ENCODE measurements at places on chromosomes 5 and 9. TPM values are rescaled to one million over a fixed set of nuclear protein-coding genes. Genes with fewer than 3 reads are reported as not detected.
A peak's percentile ranks its signal among the peaks of the same experiment; 100 is the strongest.

Gene LCN2
- 0.99 TPM for total RNA-seq

Gene RNF183
- not detected for total RNA-seq

Gene MLANA
- total RNA-seq, result not detected

- DNase-seq, result no peak
- H3K27me3 ChIP-seq, result no peaks in the 10 kb centered on the region
- H3K27ac ChIP-seq, result no peak overlapping the region
- H3K4me1 ChIP-seq, result peaks cover 24% of the 10 kb centered on the region
- no peaks in the 10 kb centered on the region for H3K36me3 ChIP-seq
Measured at GRCh38 chr9:5354184-5354583, 14.5 kb upstream of the RLN1 start.

DNA sequence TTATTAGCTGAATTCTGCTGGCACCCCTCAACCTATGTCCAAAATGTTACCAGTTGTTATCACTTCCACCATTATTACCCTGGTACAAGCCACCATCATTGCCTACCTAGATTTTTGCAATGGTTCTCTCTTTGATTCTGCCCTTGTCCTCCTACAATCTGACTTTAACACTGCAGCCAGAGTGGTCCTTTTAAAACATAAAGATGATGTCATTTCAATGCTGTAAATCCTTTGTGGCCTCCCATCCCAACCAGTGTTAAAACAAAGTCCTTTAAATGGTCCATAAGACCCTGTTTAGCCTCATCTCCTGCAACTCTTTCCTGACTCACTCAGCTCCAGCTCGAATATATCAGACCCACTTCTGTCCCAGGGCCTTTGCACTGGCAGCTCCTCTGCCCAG lies 54.9 kb upstream of the FSTL4 start:
- no peak overlapping the region for H3K27ac ChIP-seq
- no peak overlapping the region for H3K4me3 ChIP-seq
- no peak for DNase-seq
- no peaks in the 10 kb centered on the region for H3K27me3 ChIP-seq
- H3K36me3 ChIP-seq, result no peaks in the 10 kb centered on the region

DNA sequence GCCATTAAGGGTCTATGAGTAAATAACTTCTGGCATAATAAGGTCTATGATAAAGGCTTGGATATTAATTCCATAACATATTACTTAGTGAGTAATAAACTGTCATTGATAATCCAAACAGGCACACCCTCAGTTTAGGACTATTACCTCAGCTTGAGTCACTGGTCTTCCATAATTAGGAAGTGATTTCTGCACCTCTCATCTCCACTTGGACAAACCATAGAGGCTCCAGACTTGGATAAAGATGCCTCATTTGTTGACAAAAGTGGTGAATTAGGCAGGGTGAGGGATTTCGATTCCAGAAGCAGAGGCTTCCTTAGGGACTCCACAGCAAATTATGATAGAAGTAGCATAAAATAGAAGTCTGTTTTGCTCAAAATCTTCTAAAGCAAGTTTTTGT lies 127.5 kb upstream of the MTAP start:
- no peak overlapping the region for H3K27ac ChIP-seq
- H3K4me1 ChIP-seq, result no peaks in the 10 kb centered on the region
- no peak overlapping the region for H3K4me3 ChIP-seq
- H3K36me3 ChIP-seq, result no peaks in the 10 kb centered on the region

Gene SLC6A18
- total RNA-seq, result not detected

- H3K36me3 ChIP-seq, result no peaks in the 10 kb centered on the region
- H3K4me3 ChIP-seq, result no peak overlapping the region
- H3K4me1 ChIP-seq, result no peaks in the 10 kb centered on the region
- DNase-seq, result no peak
- H3K27ac ChIP-seq, result no peak overlapping the region
Measured at GRCh38 chr5:137802282-137803210, 48.4 kb upstream of the HNRNPA0 start.

Gene CFAP90
- total RNA-seq, result not detected

- H3K27ac ChIP-seq, result no peak overlapping the region
- no peak for DNase-seq
- no peak overlapping the region for H3K4me3 ChIP-seq
Measured at GRCh38 chr9:14945351-14945750, 35.1 kb upstream of the FREM1 start.

DNA sequence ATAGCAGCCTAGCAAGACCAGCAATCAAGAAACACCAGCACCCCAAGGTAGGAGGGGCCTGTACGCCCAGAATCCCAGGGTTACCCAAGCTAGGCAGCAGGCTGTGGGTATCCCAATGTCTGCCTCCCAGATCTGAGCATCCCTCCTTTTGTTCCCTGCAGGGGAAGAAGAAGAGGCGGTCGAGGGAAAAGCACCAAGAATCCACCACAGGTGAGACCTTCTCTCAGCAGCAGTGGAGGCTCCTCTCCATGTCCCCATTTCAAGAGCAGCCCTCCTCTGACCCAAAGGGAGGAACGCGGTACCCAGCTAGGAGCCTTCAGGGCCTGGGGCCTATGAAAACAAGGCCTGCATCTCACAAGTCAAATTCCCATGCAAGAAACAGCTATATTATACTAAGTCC lies 28.9 kb downstream of the TCF7 start:
- H3K27ac ChIP-seq, result no peak overlapping the region
- H3K4me3 ChIP-seq, result no peak overlapping the region
- DNase-seq, result no peak
- peaks cover 43% of the 10 kb centered on the region for H3K4me1 ChIP-seq

GRCh38 chr5:139869042-139869790 lies 73.6 kb downstream of the PSD2 start:
- H3K36me3 ChIP-seq, result no peaks in the 10 kb centered on the region
- no peaks in the 10 kb centered on the region for H3K27me3 ChIP-seq
- no peak for DNase-seq
- H3K27ac ChIP-seq, result no peak overlapping the region
- no peak overlapping the region for H3K4me3 ChIP-seq
- no peaks in the 10 kb centered on the region for H3K4me1 ChIP-seq

DNA sequence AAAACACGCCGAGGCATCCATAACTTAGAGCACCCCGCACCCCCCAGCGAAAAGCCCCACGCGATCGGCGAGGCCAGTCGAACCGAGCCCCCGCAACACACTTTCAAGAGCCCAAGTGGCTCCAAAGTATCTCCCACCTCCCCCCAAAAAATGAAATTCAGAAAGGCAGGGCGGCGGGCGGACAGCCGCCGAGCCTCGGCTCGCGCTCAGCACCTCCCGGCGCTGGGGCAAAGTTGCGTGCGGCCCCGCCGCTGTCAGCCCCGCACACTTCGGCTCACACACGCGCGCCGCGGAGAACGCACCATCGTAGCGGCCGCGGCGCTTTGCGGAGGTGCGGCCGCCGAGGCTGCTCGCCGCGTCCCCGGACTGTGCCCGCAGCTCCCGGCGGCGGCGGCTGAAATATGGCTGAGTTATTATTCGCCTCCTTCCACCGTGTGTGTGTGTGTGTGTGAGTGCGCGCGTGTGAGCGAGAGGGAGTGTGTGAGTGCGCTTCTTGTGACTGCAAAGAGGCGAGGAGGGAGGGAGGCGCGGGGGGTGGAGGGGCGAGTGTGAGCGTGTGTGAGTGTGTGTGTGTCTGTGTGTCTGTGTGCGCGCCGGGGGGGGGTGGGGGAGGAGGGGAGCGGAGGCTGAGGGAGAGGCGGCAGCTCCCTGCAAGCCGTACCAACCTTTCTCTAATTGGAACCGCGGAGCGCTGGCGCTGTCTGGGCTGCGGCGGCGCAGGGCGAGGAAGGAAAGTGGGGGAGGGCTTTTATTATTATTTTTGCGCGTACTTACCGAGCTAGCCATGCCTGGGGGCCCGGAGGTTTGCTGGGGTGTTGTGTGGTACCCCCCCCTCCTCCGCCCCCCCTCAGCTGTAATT lies 599 bp downstream of the MLLT3 start:
- peaks cover 22% of the 10 kb centered on the region for H3K4me1 ChIP-seq
- DNase-seq, result peak; percentile 51
- H3K36me3 ChIP-seq, result no peaks in the 10 kb centered on the region
- H3K27me3 ChIP-seq, result no peaks in the 10 kb centered on the region

Gene PCDHGA12
- total RNA-seq, result 1.1 TPM

DNA sequence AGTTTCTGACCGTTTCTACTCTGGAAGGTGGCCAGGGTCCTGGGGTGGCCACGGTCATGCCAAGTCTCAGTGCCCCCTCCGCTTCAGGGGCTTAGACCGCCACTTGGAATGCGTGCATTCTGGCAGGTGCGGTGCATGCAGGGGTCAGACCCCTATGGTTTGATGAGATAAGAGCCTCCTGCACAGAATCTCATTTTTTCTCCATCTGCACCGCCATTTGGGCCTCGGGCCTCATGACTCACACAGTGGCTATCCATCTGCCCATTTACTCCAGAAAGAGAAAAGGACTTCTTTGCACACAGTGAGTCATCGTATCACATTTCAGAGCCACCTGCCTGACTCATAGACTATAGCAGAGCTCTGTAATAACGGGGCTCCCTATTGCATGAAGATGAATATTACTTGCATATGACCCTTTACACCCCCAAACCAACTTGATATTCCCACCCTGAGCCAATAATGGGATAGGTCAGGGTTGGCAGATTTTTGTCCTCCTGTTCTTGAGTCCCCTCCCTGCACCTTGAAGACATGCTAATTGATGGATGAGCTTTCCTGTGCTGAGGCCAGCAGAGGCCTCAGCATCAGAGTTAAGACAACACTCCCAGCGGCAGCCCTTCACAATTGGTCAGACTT lies 157.4 kb downstream of the NR3C1 start:
- H3K36me3 ChIP-seq, result no peaks in the 10 kb centered on the region
- no peak overlapping the region for H3K4me3 ChIP-seq
- H3K27ac ChIP-seq, result no peak overlapping the region
- no peak for DNase-seq
- H3K4me1 ChIP-seq, result no peaks in the 10 kb centered on the region

Gene SUSD3
- total RNA-seq, result 2.1 TPM

GRCh38 chr5:159412284-159413046 lies 82.2 kb upstream of the IL12B start:
- DNase-seq, result peak; percentile 92
- peaks cover 31% of the 10 kb centered on the region for H3K4me1 ChIP-seq
- peak overlapping the region; percentile 69 for H3K27ac ChIP-seq
- H3K27me3 ChIP-seq, result no peaks in the 10 kb centered on the region

Gene C9orf72
- total RNA-seq, result 16.8 TPM
